ENCODE measurements at places on chromosomes 7 and 10. TPM values are rescaled to one million over a fixed set of nuclear protein-coding genes. Genes with fewer than 3 reads are reported as not detected.

The CYP3A4 gene
- total RNA-seq: 0.60 TPM

The POM121 gene
- total RNA-seq: 20.4 TPM

The ELFN1 gene
- 6.0 TPM for total RNA-seq

The CALHM1 gene
- total RNA-seq: not detected

The APBB1IP gene
- 8.5 TPM for total RNA-seq

The HTRA1 gene
- total RNA-seq: 281 TPM

GRCh38 chr10:124701881-124702656 is 42.1 kb downstream of the FAM53B start:
- DNase-seq: no peak

DNA sequence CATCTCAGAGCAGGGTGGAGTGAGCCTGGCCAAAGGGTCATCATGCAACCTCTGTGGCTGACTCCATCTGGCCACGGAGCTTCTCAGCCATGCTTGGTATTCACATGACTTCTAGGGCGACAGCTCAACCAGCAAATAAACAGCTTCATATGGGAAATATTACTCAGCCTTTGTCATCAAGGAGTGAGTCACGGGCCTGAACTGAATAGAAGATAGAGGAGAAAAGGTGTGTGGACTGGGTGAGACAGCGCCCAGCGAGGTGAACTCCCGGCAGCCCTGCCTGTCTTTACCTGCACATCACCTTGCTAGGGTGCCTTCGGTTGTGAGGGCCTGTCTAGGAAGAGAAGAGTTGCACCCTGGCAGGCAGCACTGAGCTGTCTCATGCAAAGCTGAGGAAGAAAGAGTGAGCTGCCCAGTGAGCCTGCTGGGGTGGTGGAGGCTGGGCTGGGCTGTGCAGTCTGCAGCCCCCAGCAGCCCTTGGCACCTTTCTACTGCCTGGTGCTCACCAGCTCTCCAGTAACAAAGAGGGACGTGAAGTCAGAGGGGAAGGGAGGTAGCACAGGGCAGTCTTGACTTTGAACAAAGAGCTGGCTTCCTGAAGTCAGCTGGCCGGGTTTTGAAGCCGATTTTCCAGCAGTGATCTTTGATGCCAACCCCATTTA is 114.2 kb downstream of the EGFR start:
- DNase-seq: no peak

GRCh38 chr7:124032369-124033094 is at the start of gene TMEM229A:
Gene TMEM229A, minus strand, starts transcription at chr7:124033067. Its CDS starts 64 bp downstream, at chr7:124033003.
- no peak for DNase-seq

All from omental fat pad (tissue), 4 donors.